ENCODE measurements at places on chromosomes 5 and 9.

GRCh38 chr9:113963017-113963620 is 87.0 kb downstream of the ZNF618 start:
- peak; percentile 72 for DNase-seq

DNA sequence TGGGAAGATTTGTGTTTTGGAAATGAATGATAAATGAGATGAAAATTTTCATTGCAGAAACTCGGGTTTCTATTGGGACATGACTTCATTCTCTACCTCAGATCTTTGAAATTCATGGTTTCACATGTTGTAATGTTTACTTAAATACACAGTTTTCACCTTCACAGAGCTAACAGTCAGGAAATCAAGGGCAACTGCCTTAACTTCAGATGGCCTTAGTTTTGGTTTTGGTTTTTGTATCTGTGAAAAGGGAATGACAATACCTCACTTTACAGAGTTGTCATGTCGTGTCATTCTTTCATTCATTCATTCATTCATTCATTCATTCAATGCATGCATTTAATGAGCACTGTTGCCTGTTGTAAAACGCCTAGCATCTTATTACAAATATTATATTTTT is 41.9 kb downstream of the NIM1K start:
- no peak for DNase-seq

GRCh38 chr9:90846770-90847419 is 45.3 kb downstream of the SYK start:
- no peak for DNase-seq

- no peak for DNase-seq
These were observed 59.8 kb upstream of the ABCA1 start for GRCh38 chr9:104987743-104988142.

- DNase-seq, result no peak
These were observed 478.7 kb downstream of the SEMA5A start for GRCh38 chr5:9067154-9067553.

DNA sequence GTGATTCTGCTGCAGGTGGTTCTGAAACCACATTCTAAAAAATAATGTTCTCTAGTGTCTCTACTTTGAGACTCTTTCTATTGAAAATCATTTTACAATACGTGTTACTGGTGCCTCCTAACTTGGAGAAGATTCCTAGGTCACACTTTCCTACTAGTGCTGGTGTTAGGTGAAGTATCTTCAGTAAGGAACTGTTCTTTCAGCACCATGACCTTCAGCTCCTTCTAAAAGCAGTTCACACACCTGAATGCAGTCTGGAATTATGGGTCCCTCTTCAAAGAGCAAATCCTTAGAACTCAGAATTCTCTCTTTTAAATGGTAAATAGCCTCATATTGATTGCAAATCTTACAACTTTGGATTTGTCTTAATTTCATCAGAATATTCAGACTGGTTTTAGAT is 10.6 kb upstream of the DPYSL3 start:
- DNase-seq, result no peak

DNA sequence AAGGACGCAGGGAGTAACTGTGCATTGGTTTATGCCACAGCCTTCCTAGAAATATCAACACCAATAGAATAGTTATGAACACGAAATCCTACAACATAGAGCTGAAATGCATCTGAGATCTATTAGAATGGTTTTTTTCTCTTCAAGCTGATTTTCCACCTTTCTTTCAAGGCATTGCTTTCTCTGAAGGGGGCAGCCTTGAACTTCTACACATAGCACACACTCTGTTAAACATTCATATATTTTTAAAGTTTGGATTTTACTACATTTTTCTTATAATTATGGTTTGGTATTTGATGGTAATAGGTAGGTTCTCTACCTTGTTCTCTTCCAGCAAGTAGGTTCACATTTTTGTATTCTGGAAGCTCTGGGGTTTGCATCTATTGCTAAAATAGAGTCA is 661.8 kb downstream of the SEMA5A start:
- DNase-seq, result peak; percentile 13

DNA sequence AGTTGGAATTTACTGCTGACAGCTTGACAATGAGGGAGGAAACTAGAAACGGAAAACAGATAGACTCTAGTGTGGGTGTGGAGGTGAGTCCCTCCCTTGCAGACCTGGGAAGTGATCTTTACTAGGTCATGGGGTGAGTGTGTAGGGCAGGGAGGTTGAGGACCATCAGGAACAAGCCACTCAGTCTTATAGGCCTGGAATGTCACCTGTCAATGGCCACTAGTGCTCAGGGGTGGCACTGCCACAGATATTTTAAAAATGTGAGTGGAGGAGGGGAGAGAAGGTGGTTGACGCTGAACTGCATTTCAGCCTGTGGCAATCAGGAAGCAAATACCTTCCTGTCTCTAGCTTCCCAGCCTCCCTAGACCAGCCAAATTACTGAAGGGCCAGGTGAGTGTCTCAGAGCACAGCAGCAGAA is 9.0 kb downstream of the OR2S2 start:
- no peak for DNase-seq

DNA sequence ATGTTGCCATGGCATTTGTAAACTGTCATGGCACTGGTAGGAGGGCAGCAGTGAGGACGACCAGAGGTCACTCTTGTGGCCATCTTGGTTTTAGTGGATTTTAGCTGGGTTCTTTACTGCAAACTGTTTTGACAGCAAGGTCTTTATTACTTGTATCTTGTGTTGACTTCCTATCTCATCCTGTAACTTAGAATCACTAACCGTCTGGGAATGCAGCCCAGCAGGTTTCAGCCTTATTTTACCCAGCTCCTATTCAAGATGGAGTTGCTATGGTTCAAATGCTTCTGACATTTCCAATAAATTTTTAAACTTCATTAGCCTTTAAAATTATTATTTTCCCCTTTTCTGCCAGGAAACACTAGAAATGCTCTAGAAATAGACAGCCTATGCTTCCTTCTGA is 839.1 kb downstream of the NR2F1-AS1 start:
- DNase-seq, result no peak

DNA sequence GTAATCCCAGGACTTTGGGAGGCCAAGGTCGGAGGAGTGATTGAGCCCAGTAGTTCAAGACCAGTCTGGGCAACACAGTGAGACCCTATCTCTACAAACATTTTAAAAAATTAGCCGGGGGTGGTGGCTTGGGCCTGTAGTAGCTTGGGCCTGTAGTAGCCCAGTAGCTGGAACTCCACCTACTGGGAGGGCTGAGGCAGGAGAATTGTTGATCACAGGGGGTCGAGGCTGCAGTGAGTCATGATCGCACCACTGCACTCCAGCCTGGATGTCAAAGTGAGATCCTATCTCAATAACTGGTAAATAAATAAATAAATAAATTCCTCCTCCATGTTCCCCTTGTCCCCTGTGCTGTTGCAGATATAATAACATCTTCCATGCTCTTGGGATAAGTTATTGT is 14.3 kb downstream of the VCAN start:
- DNase-seq, result no peak

GRCh38 chr9:133246562-133246961 is 28.4 kb downstream of the ABO start:
- no peak for DNase-seq

GRCh38 chr5:159018855-159019254 is 80.9 kb downstream of the EBF1 start:
- peak; percentile 68 for DNase-seq

- DNase-seq, result no peak
These were observed 15.8 kb downstream of the GABRB2 start for GRCh38 chr5:161530700-161531099.

DNA sequence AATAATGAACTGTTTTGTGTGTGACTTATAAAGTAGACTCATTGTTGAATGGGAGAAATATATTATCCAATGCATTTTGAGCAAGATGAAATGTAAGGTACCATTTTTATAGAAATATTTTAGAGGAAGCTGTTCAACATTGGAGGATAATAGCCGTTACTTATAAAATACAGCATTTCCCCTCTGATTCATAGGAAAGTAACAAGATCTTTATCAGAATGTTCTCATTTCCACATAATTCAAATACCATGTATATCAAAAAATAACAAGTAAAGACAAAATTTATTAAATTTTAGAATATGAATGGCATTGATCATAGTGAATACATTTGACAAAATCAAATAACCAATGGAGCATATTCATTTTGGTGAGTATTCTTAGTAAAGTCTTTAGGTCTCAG is 346.7 kb upstream of the PTGER4 start:
- DNase-seq, result peak; percentile 28

GRCh38 chr9:129109952-129110739 is 447 bp downstream of the CRAT start:
- DNase-seq, result peak; percentile 55

DNA sequence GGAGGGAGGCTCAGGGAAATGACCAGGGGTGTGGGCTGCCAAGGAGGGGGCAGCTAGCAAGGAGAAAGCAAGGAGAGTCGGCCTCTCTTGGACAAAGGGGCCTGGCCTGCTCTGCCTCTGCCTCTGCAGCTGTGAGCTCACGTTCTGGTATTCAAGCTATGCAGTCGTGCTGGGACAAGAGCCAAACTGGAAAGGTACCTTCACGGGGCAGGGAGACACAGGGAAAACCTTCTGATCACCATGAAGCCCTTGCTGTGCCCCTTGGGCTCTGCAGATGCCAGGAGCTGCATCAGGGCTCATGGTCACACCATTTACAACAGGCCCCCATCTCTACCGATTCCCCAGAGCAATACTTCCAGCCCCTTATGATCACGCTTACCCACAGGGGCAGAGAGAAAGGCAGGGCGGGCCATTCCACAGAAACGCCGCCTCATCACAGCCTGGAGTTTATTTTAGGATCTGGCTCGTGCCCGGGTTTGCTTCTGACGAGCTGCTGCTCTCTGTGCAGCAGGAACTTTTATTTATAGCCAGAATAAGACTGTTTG is 63.2 kb downstream of the PRRT1B start:
- peak; percentile 94 for DNase-seq

- DNase-seq, result no peak
These were observed 50.9 kb upstream of the RXRA start for GRCh38 chr9:134275375-134275774.

DNA sequence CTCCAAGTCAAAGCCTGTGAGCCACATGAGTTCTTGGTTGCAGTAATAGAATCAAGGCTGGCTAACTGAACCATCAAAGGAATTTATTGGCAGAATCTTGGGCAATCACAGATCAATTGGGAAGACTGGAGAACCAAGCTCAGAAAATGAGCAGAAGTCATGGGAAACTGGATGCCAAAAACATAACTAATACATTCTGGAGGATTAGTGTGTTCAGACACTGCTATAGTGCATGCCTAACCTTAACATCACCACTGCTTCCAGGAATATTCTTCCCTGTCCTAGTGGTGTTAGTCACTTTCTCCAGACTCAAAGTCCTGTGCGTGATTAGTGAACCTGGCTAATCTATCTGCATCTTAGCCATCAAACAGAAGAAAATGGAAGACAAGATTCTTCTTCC is 843.7 kb downstream of the EFNA5 start:
- no peak for DNase-seq

- DNase-seq, result no peak
These were observed 191.7 kb downstream of the AOPEP start for GRCh38 chr9:94918038-94918753.

GRCh38 chr9:16625161-16625631 is 245.3 kb downstream of the BNC2 start:
- no peak for DNase-seq

DNA sequence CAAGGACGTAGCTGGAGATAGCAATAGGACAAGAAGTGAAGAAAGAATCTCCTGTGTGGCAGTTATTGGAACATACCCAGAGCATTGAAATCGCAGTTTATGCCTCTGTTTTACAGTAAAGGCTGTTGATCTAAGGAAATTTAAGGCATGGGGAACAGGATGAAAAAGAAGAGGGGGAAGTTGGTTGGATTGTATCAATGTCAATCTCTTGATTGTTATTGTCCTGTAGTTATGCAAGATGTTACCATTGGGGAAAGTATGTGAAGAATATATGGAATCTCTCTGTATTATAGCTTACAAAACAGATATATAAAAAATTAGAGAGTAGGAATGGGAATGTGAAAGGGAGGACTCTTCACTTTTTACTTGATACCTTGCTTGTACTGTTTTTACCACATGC is 195.6 kb upstream of the NREP start:
- peak; percentile 47 for DNase-seq

DNA sequence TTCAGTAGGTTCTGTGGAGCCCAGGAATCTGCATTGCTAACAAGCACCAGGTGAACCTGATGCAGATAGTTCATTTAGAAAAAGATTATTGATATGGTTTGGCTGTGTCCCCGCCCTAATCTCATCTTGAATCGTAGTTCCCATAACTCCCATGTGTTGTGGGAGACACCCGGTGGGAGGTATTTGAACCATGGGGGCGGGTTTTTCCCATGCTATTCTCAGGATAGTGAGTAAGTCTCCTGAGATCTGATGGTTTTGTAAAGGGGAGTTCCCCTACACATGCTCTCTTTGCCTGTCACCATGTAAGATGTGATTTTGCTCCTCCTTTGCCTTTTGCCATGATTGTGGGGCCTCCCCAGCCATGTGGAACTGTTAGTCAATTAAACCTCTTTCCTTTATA is 212.0 kb downstream of the RAB3C start:
- peak; percentile 3 for DNase-seq

GRCh38 chr5:76271836-76272235 is 131.2 kb upstream of the IQGAP2 start:
- DNase-seq, result no peak

- DNase-seq, result no peak
These were observed 59.0 kb upstream of the UBAC1 start for GRCh38 chr9:136020206-136020605.

GRCh38 chr5:154483654-154484392 is 5.8 kb upstream of the HAND1 start:
- DNase-seq, result no peak

GRCh38 chr5:109516390-109516789 is 106.6 kb upstream of the PJA2 start:
- DNase-seq, result peak; percentile 15

GRCh38 chr5:109411627-109412026 is 1.9 kb upstream of the PJA2 start:
- peak; percentile 92 for DNase-seq

DNA sequence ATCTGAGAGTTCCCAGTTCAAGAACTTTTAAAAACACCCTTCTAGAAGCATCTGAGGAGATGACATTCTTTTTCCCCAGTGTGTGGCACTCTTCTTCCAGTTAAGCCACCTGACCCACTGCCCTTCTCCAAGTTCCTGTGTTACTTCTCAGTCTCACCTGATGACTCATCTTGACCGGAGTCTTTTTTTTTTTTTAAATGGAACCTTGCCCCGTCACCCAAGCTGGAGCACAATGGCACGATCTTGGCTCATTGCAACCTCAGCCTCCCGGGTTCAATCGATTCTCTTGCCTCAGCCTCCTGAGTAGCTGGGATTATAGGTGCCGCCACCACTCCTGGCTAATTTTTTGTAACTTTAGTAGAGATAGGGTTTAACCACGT is 224.1 kb upstream of the DAB2 start:
- no peak for DNase-seq

DNA sequence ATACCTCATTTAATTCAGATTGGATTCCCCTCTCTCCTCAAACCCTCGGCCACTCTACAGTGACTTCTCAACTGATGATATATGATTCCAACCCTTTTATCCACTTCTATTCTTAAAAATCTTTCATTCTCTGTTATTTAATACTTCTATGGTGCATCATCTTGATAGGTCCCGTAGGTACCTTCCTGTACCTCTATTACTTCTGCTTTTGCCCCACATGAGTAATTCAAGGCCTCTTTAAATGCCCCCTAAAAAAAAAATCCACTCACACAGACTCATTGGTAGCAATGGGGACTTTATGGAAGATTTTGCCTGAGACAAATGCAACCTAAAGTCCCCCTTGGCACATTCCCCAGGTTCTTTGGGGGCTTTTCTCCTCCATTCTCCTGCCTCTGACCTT is 54.3 kb downstream of the FAM81B start:
- no peak for DNase-seq

- DNase-seq, result no peak
These were observed 45.6 kb upstream of the N4BP3 start for GRCh38 chr5:178067755-178068154.

Measured in EH (cell line).